Activated CD8-positive, alpha-beta memory T cell treated with anti-CD3 and anti-CD28 coated beads for 4 hours (primary cell): ENCODE measurements at places on chromosomes 12 and 14.

GRCh38 chr12:114904254-114905003 lies 220.5 kb upstream of the TBX3 start:
- DNase-seq = no peak

DNA sequence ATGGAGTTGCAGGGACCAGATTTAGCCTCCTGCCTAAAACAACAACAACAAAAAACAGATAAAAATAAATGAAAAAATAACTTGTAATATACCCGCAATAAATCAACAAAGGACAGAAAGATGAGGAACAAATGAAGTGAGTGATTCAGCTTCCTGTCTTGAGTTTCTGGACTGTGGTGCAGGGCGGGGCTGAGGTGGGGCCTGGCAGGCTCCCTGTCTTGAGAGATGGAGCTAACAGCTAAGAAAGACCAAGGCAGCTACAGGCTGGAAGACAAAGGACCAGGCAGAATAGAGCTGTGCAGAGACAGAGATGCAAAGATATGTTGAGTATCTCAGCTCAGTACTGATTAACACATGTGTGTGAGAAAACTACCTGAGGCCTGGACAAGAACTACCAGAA lies 879.2 kb downstream of the AACS start:
- DNase-seq = no peak

GRCh38 chr12:3117144-3117581 lies 40.0 kb downstream of the TSPAN9 start:
- no peak for DNase-seq

- DNase-seq = no peak
Observed at GRCh38 chr14:105192866-105193731, 12.0 kb upstream of the NUDT14 start.

DNA sequence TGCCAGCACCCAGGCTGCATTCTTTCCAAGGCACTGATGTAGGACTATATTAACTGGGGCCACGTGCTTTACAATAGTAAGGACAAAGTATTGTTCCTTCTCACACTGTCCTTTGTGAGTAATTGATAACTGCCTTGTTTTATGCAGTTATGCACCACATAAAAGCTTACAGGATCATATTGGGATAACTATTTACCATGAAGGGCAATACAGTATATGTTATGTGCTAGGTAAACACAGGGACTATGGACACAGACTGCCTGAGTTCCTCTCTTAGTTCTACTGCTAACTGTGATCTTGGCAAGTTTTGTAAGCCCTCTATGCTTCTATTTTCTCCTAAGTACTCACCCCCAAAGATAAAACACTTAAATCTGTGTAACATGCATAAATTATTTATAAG lies 183.7 kb downstream of the NOVA1 start:
- no peak for DNase-seq

- no peak for DNase-seq
Observed at GRCh38 chr14:55705651-55706364, 125.8 kb downstream of the KTN1 start.

GRCh38 chr12:54199917-54200316 lies 11.1 kb upstream of the SMUG1 start:
- no peak for DNase-seq

DNA sequence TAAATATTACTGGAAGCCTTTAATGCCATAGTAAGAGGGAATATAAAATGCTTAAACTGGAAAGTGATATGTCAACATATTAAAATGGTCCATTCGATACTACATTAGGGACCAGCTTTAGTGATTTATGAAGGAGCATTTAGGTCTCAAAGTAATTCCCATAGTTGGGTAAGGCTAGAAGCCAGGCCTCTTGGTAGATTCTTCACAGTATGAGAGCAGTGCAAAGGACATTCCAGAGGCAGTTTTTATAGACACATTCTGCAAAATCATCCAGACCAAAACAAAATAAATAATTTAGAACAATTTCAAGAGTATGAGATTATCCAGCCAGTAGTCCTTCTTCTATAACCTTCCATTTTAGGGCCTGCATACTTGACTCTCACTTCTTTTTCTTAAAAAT lies 142.6 kb upstream of the PDZRN4 start:
- no peak for DNase-seq

DNA sequence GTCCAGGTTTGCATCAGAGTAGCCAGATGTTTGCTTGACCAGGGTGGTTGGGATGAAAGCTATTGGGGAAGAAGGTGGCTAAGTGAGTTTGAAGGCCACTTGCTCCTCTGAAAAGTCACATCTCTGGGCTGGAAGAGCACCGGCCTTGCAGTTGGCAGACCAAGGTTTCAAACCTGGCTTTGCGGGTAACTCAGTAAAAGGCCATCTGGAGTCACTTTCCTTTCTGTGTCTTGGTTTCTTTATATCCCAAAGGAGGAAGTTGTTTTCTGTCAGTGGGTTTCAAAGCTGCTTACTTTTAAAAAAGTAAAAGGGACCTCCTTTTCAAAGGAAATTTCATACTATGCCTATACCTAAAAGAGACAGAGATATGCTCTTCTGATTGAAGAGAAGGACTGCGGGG lies 26.2 kb upstream of the CMA1 start:
- no peak for DNase-seq

DNA sequence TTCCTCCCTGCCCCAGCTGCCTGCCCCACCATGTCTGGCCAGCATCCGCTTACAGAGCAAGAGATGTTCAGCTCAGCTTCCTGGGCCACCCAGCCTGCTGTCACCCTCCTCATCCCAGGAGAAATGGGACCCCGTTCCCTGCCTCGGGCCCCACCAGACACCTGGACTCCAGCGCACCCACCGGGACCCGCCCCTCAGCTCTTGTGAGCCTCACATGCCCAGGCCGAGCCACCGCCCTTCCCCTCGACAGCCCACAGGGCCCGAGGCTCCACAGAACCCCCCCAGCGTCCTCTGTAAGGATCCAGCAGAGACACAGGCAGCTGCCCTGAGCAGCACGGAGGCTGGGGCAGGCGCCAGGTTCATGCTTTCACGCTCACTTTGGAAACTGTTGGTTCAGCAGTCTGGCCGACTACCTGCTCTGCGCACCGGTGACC lies 18.4 kb upstream of the C14orf180 start:
- DNase-seq = no peak

- no peak for DNase-seq
Observed at GRCh38 chr12:42217656-42218055, 20.4 kb downstream of the YAF2 start.

GRCh38 chr12:48356041-48356768 lies 5.5 kb upstream of the ZNF641 start:
- no peak for DNase-seq

GRCh38 chr12:10557329-10557728 lies 51.6 kb downstream of the EIF2S3B start:
- DNase-seq = no peak

DNA sequence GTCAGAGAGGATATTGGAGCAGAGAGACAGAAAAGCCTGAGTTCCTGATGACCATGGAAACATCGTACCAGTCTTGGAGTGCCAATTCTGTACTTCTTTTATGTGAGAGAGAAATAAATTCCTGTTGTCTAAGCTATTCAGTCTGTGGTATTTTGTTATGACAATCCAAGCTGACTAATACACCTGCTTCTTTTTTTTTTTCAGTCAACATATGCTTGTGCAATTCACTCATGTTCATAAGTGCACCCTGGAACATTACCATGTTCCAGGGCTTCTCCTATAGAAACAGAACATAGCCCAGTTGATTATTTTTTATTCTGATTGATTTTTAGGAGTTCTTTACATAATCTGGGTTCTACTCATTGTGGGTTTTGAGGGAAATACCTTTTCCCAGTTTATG lies 1.7 kb upstream of the CHPT1 start:
- DNase-seq = no peak

- DNase-seq = no peak
Observed at GRCh38 chr12:28457785-28458184, 267.5 kb downstream of the CCDC91 start.

DNA sequence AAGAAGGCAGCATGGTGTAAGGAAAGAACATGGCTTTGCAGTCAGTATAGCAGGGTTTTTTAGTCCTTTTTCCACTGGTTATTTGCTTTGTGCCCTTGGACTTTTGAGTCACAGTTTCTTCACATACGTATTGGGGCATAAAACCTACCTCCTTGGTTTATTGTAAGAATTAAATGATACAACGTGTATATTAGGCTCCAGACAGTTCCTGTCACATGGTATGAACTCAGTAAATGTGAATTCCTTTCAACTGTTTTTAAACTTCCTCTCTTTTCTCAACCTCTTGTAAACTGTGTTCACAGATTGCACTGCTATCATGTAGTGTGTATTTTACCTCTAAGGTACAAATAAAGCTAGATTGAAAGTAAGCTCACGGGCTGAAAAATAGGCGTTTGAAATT lies 29.5 kb downstream of the MSRB3 start:
- no peak for DNase-seq

- no peak for DNase-seq
Observed at GRCh38 chr14:92578511-92578910, 64.9 kb downstream of the RIN3 start.
